ENCODE measurements at places on chromosomes 3 and 15. TPM values are rescaled to one million over a fixed set of nuclear protein-coding genes. Genes with fewer than 3 reads are reported as not detected.

The THBS1 gene
- 1.1 TPM for total RNA-seq

The WNT5A gene
- total RNA-seq = not detected

The BMF gene
- 8.6 TPM for total RNA-seq

The CCK gene
- total RNA-seq = not detected

The RTF1 gene
- total RNA-seq = 40.4 TPM

The SETMAR gene
- total RNA-seq = 14.9 TPM

The ACAN gene
- total RNA-seq = not detected

The MNS1 gene
- total RNA-seq = 0.79 TPM

The CFAP161 gene
- total RNA-seq = not detected

The ACOX2 gene
- not detected for total RNA-seq

The LRRC2 gene
- 0.27 TPM for total RNA-seq

The BUB1B gene
- total RNA-seq = 81.1 TPM

The PCOLCE2 gene
- total RNA-seq = not detected

The SLC38A3 gene
- total RNA-seq = not detected

The CALML4 gene
- 13.5 TPM for total RNA-seq

The AHSG gene
- total RNA-seq = not detected

The GOLGA8J gene
- 0.65 TPM for total RNA-seq

The SOX14 gene
- total RNA-seq = not detected

The PIERCE2 gene
- total RNA-seq = 0.60 TPM

The PRR20G gene
- not detected for total RNA-seq

The GABRA5 gene
- total RNA-seq = not detected

The UACA gene
- 4.1 TPM for total RNA-seq

The TMEM40 gene
- total RNA-seq = not detected

The VEPH1 gene
- not detected for total RNA-seq

The PPP4R2 gene
- total RNA-seq = 76.9 TPM

The GAP43 gene
- total RNA-seq = not detected

The LARP6 gene
- not detected for total RNA-seq

The ATP6V1A gene
- 40.7 TPM for total RNA-seq

The PIF1 gene
- 66.1 TPM for total RNA-seq

The APH1B gene
- total RNA-seq = 9.1 TPM

The SNAP23 gene
- 50.7 TPM for total RNA-seq

The FSD2 gene
- not detected for total RNA-seq

The UROC1 gene
- total RNA-seq = not detected

The CIB2 gene
- total RNA-seq = 0.55 TPM

The RTP4 gene
- total RNA-seq = 19.4 TPM

The DYNC1LI1 gene
- total RNA-seq = 26.9 TPM

The SHC4 gene
- 0.30 TPM for total RNA-seq

The ADPRH gene
- total RNA-seq = 1.4 TPM

The SPINK8 gene
- total RNA-seq = not detected

The DPPA4 gene
- not detected for total RNA-seq

The CFAP91 gene
- not detected for total RNA-seq

The KCNMB3 gene
- total RNA-seq = 0.60 TPM

The DNAH12 gene
- total RNA-seq = 0.06 TPM

The SPATA12 gene
- not detected for total RNA-seq

The KY gene
- not detected for total RNA-seq

The POC1A gene
- 26.9 TPM for total RNA-seq

The UNC45A gene
- total RNA-seq = 59.3 TPM

The SCAMP5 gene
- 3.0 TPM for total RNA-seq

The C3orf85 gene
- not detected for total RNA-seq

The MME gene
- total RNA-seq = not detected

The FETUB gene
- total RNA-seq = not detected

The ITIH4 gene
- total RNA-seq = 25.5 TPM

All from activated CD4-positive, alpha-beta T cell treated with anti-CD3 and anti-CD28 coated beads, Interleukin-2, amount 10 ng/mL, durations not matched to agents 7 days and 5 days (primary cell).